ENCODE measurements at places on chromosomes 11 and 22. TPM values are rescaled to one million over a fixed set of nuclear protein-coding genes. Genes with fewer than 3 reads are reported as not detected.

Gene RPS6KA4
- 28.9 TPM for total RNA-seq

Gene KRTAP5-10
- total RNA-seq = 0.37 TPM

Gene KRTAP5-1
- not detected for total RNA-seq

Gene OPCML
- total RNA-seq = 0.08 TPM

Gene C11orf91
- not detected for total RNA-seq

Gene C11orf65
- 0.50 TPM for total RNA-seq

Gene NOX4
- not detected for total RNA-seq

Measured in colonic mucosa (tissue), 4 donors.